ENCODE measurements at places on chromosomes 11 and 22.

DNA sequence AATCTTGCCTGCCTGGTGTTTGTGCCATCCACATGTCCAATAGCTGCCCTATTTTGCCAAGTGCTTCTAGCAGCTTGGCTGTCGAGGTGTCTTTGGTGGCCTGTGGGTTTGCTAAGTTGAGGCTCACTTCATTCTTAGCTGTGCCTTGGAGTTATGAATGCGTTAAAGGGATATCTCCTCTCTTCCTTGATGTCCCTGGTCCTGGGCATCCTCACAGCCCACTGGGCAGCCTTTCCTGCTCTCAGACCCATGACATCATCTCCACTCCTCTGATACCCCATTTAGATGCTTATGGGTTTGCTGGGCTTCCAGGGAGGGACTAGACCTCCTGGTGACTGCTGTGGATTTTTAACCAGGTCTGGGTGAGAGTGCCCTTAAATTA is 1.3 kb downstream of the LDLRAD3 start:
- no peak for DNase-seq

DNA sequence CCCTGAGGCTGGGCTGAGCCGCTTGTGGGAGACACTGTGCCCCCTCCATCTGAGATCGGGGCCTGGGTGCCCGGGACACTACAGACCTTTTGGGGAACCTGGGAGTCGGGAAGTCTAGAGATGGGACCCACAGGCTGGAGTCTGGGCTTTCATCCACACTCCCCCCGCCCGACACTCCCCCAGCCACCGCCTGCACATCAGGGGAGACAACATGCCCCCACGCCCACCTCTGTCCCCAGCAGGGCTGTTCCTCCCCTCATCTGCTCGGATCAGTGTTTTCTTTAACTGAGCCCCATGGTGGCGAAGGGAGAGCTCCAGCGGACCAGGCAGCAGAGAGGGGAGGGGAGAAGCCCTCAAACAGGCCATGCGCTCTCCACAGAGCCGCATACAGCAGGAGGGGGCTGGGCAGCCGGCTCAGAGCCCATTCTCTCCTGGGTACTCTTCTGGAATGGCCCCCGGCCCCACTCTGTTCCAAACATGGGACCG is 174.7 kb downstream of the IGLL1 start:
- DNase-seq: no peak

DNA sequence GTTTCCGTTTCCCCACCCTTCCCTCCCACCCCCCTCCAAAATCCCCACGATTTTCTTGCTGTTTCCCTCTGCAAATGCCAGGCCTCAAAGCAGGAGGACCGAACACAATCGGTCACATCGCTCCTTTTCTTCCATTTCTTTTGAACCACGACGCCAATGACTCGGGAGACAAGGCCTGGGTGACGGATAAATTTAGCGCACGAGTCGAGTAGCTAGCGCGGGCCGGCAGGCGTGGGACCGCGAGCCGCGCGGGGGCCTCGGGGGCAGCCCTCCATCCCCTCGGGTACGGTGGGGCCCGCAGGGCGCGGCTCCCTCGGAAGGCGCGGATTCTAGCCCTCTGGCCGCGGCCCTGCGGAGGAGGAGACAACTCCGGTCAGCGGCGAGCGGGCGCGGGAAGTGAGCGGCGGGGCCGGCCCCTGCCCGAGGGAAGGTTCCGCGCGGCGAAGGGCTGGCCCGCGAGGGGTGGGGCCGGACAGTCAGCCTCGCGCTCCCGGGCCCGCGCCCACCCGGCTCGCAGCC is 414 bp downstream of the JOSD1 start:
- DNase-seq: no peak

DNA sequence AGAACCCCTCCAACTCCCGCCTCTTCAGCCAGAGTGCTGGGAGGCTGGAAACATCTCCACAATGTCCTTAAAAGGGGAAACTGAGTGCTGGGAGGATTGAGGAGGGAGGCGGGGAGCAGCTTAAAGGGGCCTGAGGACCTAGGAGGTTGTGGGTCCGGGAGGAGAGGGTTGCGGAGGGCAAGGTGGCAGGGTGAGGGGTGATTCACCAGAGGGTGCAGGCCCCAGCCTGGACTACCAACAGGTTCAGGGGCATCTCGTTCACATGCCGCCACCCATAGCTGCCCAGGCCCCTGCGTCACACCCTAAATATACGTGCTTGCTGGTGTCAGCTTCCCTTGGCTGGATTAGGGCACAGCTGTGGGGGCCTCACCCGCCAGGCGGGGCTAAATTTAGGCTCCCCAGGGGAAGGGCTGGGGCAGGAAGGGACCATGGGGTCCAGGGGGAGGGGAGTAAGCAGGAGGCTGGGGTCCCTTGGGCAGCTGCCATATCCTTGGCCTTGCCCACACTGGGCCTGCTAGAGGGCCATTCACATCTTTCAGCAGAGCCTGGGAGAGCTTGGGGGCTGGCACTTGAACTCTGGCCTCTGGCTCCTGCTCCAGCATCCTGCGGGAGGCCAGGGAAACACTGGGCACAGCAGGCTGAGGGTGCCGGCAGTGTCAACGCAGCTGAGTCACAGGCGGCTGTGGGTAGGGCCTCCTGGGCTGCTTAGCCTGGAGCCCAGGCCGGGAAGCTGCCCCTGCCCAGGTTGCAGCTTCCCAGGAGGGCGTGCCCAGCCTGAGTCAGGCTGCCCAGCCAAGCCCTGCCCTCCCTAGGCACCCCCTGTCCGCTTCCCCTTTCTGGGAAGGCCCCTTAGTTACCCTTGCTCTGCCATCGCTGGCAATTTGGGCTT is 1.3 kb downstream of the EHBP1L1 start:
- no peak for DNase-seq

DNA sequence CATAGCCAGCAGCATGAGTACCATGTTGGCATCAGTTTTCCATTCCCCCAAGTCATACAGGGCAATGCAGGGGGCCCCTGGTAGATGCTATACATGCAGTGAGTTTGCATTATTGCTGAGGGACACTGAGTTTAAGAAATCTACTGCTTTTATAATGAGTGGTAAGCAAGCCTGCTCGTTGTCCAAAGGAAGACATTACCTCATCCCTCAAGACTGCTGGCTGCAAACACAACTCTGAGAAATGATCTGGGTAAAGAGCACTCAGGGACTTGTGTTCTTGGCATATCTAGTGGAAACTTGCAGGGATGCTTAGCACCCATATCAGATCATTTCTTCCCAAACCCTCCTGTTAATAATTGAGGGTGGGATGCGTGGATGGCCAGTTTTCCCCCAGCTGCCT is 77.9 kb downstream of the CWC15 start:
- no peak for DNase-seq

DNA sequence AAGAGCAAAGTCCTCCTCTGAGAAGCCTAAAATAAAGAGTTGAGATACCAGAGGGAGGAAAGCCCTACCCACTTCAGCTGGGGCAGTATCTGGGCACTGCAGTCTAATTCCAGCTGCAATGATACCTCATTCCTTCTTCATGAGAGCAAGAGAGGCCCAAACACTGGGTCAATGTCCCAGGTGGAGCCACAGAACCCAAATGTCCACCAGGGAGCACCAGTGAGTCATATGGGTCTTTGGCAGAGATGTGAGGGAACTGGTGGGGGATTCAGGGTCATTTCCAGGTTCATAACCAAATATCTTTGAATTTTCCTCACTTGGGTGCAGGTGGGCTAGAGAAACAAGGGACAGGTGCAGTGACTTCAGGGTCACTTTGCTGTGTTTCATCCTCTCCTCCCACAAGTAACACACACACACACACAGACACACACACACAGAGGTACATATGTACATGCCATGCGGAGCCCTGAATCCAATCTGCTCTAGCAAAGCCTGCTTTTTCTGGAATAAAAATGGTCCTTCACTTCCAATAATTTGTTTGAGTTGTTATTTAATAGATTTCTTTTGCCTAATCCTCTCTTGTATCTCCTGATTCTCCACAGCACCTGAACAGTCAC is 585.4 kb downstream of the SOX6 start:
- no peak for DNase-seq

- no peak for DNase-seq
Observed at GRCh38 chr11:83706566-83706965, 420.4 kb upstream of the CCDC90B start.

DNA sequence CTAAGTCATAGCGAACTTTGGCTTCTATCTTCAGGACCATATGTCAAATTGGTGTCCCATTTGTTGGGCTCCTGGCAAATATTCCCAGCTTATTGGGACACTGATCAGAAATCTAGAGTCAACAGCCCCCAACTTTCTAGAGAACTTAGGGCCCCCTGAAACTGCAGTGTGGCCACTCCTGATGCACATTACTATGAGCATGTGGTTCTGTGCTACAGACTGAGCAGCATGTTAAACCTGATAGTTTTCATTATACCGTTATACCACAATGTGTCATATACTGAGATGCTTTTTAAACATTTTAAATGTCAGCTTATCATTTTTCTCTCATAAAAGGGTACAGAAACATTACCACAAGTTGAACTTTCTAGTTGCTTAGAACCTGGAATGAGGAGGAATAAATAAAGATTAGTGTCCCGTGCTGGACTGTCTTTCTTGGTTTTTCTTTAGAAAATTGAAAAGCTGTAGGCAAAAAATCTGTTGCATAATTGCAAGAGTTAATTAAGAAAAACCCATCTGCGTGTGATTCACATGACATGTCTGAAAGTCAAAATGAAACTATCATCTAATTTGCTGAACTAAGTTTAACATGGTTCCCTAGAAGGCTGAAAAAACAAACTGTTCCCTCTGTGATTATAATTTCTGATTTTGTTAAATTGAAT is 16.4 kb upstream of the CTSC start:
- DNase-seq: no peak

- no peak for DNase-seq
Observed at GRCh38 chr11:94245121-94245520, 59.3 kb upstream of the IZUMO1R start.

GRCh38 chr11:125174686-125175085 is 10.1 kb downstream of the PKNOX2 start:
- no peak for DNase-seq

DNA sequence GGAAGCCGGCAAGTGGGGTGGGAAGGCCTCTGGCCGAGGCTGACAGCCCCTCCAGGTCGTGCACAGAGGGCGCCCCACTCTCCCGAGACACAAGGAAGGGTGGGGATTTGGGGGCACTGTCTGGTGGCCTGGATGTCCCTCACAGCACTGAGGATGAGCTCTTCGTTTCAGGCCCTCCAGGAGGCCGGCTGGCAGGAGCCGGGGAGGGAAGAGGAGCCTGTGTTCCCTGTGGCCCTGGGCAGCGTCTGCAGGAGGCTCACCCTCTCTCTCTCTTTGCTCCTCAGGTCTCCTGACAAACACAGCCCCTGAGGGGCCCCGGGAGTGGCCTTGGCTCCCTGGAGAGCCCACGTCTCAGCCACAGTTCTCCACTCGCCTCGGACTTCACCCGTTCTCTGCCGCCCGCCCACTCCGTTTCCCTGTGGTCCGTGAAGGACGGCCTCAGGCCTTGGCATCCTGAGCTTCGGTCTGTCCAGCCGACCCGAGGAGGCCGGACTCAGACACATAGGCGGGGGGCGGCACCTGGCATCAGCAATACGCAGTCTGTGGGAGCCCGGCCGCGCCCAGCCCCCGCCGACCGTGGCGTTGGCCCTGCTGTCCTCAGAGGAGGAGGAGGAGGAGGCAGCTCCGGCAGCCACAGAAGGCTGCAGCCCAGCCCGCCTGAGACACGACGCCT is 1078.0 kb downstream of the BRD1 start:
- no peak for DNase-seq
